Activated CD8-positive, alpha-beta memory T cell treated with anti-CD3 and anti-CD28 coated beads, Interleukin-2, amount 10 ng/mL, durations not matched to agents 7 days and 5 days (primary cell): ENCODE measurements at places on chromosomes 6 and 20. TPM values are rescaled to one million over a fixed set of nuclear protein-coding genes. Genes with fewer than 3 reads are reported as not detected.
A peak's percentile ranks its signal among the peaks of the same experiment; 100 is the strongest.

DNA sequence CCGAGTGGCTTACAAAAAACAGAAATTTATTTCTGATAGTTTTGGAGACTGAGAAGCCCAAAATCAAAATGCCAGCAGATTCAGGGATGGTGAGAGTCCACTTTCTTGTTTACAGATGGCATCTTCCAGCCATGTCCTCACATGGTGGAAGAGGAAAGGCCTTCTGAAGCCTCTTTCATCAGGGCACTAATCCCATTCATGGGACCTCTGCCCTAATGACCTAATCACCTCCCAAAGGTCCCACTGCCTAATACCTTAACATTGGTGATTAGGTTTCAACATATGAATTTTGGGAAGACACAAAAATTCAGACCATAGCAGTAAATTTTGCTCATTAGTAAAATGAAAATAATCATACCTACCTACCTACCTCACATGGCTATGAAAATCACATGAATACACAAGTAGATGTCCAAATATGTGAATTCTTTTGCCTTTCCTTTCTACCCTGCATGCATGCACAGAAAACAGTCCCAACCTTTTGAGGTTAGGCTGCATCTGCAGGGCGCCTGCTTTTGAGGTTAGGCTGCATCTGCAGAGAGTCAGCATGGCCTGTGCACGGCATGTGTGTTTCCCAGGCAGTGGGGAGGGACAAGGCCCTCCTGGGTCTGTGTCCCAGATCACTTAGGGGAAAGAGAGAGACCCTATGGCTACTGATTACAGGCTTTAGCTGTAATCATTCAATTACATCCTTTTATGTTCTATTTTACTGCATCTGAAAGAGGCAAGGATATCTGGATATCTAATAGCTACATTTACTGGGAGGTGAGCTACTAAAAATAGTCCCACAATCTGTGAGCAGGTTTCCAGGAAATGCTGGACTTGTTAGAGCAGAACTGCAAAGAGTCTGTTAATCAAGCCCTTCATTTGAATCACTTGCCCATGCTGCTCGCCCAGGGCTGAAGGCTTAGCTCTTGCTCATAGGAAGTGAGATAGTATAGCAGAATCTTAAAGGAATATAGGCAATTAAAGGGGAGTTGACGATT lies 497.7 kb upstream of the MARCKS start:
- no peaks in the 10 kb centered on the region for H3K27me3 ChIP-seq
- no peak overlapping the region for H3K27ac ChIP-seq
- no peaks in the 10 kb centered on the region for H3K4me1 ChIP-seq
- no peak for DNase-seq

DNA sequence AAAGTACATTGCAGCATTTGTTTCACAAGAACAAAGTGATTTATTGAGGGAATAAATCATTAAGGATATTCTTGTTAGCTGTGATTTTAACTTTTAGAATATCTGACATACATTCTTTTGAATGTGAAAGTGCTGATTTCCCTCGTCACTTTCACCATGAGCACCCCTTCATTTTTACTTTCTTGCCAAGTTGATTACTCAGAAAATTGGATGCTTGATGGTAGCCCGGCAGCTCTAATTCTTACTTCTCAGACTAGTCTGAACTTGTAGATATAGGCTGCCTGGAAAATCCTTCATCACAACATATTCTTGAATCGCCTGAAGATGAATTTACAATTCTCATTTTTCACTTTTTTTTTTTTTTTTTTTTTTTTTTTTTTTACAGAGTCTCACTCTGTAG lies 147.1 kb upstream of the SMLR1 start:
- H3K4me1 ChIP-seq, result peaks cover 16% of the 10 kb centered on the region
- H3K27ac ChIP-seq, result no peak overlapping the region
- no peaks in the 10 kb centered on the region for H3K27me3 ChIP-seq
- H3K4me3 ChIP-seq, result no peak overlapping the region
- no peak for DNase-seq

DNA sequence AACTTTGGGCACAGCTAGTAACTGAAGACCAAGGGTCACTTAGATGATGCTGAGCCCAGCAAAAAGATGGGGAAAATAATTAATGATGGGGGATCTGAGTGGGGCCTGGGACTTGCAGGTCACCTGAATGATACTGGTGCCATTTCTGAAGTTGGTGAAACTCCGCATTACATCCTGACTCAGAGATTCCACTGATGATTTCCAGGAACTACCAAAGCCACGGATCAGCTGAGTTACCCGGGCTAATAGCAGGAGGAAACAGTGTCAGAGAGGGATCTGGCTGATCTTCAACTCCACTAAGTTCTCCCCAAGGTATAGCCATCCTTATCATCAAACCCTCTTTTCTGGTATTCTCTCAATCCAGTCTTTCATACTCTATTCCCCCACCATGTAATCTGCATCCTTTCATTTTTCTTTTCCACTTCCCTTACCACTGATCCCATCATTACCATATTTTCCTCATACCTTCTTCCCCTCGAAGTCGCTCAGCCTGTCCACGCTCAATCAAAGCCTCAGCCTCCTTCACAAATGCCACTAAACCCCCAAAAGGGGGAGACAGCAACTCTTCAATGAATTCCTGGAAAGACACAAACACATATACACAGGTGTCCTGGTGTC lies 20.2 kb downstream of the VPS52 start:
- peak overlapping the region; percentile 61 for H3K27ac ChIP-seq
- peak overlapping the region; percentile 11 for H3K4me3 ChIP-seq
- no peak for DNase-seq
- H3K27me3 ChIP-seq, result peaks cover 3% of the 10 kb centered on the region

The ZFP57 gene
- total RNA-seq, result 16.1 TPM

DNA sequence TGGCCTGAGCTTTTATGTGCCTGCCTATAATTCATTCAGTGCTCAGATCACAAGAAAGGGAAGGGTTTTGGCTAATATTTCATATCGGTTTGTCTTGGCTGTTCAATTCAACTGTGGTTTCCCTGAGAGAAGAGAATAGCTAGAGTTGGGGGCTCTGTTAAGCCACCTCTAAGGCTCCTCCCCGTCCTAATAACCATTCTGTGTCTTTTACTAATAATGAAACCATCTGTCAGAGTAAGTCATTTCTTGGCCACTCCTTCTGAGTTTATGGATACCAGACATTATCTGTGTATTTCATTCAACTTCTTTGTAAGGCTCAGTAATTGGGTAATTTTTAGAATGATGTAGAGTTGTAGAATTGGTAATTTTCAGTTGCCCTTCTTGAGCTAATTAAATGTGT lies 5.2 kb downstream of the STX11 start:
- peak overlapping the region; percentile 70 for H3K27ac ChIP-seq
- peaks cover 62% of the 10 kb centered on the region for H3K4me1 ChIP-seq
- peak overlapping the region; percentile 24 for H3K4me3 ChIP-seq
- no peak for DNase-seq
- peaks cover 65% of the 10 kb centered on the region for H3K36me3 ChIP-seq

DNA sequence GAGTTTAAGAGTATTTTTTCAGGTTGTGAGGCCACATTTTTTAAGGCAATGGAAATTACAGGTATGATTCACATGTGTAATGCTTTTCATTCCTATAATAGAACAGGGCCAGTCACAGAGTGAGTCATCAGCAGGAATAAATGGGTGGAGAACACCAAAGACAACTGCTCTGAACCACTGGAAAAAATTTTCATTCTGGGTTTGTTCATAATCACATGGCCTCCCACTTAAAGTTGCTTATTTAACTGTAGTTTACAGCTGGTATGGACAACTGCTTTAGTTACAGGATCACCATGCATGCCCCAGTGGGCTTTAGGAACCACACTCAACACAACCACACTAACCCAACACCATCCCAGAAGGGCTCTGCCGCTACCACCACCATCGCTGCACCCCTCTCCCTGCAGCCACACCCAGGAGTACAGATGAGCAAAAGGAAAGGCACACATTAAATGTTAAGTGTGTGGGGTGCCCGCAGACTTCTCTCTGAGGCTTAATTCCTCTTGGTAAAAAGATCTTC lies 107.0 kb upstream of the DST start:
- H3K4me1 ChIP-seq, result no peaks in the 10 kb centered on the region
- H3K36me3 ChIP-seq, result no peaks in the 10 kb centered on the region
- no peak overlapping the region for H3K4me3 ChIP-seq
- no peak overlapping the region for H3K27ac ChIP-seq

- H3K27me3 ChIP-seq, result no peaks in the 10 kb centered on the region
- H3K4me3 ChIP-seq, result no peak overlapping the region
- H3K36me3 ChIP-seq, result no peaks in the 10 kb centered on the region
- H3K4me1 ChIP-seq, result no peaks in the 10 kb centered on the region
Observed at GRCh38 chr20:12838261-12838866, 170.4 kb upstream of the SPTLC3 start.

The GABRR1 gene
- total RNA-seq, result not detected

DNA sequence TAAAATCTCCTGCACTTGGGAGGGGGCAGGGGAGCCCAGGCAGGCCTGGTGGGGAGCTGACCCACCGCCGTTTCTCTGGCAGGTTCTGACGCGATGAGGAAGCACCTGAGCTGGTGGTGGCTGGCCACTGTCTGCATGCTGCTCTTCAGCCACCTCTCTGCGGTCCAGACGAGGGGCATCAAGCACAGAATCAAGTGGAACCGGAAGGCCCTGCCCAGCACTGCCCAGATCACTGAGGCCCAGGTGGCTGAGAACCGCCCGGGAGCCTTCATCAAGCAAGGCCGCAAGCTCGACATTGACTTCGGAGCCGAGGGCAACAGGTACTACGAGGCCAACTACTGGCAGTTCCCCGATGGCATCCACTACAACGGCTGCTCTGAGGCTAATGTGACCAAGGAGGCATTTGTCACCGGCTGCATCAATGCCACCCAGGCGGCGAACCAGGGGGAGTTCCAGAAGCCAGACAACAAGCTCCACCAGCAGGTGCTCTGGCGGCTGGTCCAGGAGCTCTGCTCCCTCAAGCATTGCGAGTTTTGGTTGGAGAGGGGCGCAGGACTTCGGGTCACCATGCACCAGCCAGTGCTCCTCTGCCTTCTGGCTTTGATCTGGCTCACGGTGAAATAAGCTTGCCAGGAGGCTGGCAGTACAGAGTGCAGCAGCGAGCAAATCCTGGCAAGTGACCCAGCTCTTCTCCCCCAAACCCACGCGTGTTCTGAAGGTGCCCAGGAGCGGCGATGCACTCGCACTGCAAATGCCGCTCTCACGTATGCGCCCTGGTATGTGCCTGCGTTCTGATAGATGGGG lies 3.0 kb downstream of the PRND start:
- no peaks in the 10 kb centered on the region for H3K36me3 ChIP-seq
- no peak for DNase-seq
- H3K27ac ChIP-seq, result no peak overlapping the region
- H3K27me3 ChIP-seq, result no peaks in the 10 kb centered on the region
- no peak overlapping the region for H3K4me3 ChIP-seq

The FOXQ1 gene
- total RNA-seq, result not detected

DNA sequence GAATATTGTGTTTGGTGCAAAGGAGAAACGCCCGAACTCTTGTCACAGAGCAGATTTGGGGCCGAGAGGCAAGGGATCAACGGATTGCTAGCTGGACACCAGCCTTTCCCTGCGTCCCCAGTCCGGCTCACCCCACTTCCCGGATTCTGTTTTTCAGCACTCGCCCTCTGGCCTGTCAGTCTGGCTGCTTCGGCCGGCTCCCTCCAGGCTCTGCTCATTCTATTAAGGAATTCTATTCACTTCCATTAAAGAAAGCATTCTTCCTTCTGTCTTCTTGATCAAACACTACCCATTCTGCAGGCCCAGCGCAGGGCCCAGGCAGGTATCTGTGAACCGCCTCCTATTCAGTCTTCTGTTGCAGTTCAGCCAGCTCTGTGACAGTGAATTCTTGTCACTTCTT lies 91.7 kb downstream of the RNF182 start:
- no peak overlapping the region for H3K4me3 ChIP-seq
- DNase-seq, result no peak
- H3K27me3 ChIP-seq, result peaks cover 13% of the 10 kb centered on the region
- no peaks in the 10 kb centered on the region for H3K36me3 ChIP-seq
- no peaks in the 10 kb centered on the region for H3K4me1 ChIP-seq

The MAP7 gene
- total RNA-seq, result 0.29 TPM

DNA sequence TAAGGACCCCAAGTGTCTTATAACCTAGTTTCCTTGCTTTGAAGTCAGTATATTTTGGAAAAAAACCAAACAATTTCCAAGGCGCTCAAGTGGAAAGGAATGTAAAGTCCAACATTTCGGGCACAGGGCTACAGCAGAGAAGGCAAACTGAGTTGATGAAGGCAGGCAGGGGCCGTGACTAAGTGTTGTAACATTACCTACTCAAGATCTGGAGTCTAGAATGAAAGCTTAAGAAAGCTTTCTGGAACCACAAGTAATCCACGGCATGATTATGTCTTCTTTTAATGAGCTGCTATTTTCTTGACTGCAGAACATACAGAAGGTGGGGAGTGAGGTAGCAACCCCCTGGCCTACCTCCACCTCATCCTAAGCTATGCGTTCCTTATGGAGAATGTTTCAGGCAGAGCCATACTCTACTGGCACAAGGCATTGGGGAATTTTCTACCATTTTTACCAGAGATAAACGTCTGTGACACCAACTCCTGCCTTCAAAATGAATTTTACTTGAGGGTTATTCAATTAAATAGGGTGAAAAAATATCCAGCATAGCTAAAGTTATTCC lies 4.3 kb downstream of the PPP1R10 start:
- H3K36me3 ChIP-seq, result peaks cover 80% of the 10 kb centered on the region
- H3K27me3 ChIP-seq, result peaks cover 3% of the 10 kb centered on the region
- H3K4me3 ChIP-seq, result no peak overlapping the region
- no peak for DNase-seq
- H3K4me1 ChIP-seq, result peaks cover 55% of the 10 kb centered on the region
- H3K27ac ChIP-seq, result peak overlapping the region; percentile 47

DNA sequence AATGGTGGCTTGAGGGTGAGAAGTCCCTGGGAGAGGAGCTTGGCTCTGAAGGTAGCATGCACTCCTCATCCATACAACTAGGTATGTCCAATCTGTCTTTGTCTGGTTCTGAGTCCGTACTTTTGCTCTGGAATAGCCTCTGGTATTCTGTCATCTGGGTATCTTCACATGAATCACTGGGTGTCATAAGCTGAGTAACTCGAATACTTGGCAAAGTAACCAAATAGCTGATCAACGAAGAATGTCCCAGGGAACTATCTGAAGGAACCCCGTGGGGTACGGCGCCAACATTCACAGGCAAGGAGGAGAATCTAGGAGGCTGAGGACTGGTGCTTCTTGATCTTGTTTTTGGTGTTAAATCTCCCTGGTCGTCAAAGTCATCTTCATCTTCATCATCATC lies 184.8 kb downstream of the HIVEP2 start:
- H3K4me1 ChIP-seq, result peaks cover 23% of the 10 kb centered on the region
- DNase-seq, result no peak
- peaks cover 51% of the 10 kb centered on the region for H3K36me3 ChIP-seq

The MUCL3 gene
- not detected for total RNA-seq

The SCRT2 gene
- total RNA-seq, result not detected

The ARFGEF2 gene
- total RNA-seq, result 19.0 TPM

- H3K4me3 ChIP-seq, result no peak overlapping the region
- H3K27me3 ChIP-seq, result peaks cover 30% of the 10 kb centered on the region
- no peak overlapping the region for H3K27ac ChIP-seq
- no peak for DNase-seq
Observed at GRCh38 chr6:43891072-43891870, 121.3 kb downstream of the VEGFA start.

The ANKEF1 gene
- 4.8 TPM for total RNA-seq

DNA sequence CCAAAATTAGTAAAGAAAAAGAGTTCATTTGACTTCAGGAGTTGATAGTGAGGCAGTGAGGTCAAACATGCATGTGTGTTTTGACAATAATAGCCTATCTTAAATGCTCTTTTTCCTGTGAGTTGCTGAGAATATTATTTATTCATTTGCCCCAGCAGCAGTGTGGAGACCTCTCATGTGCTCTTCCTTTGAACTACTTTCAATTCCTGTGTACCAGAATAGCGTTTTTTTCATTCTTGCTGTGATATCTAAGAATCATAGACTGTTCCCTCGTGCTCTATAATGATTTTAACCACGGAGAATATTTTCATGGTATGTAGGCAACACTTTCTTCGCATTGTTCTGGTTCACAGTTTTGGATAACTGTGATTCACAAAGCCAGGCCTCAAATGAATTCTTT lies 5.2 kb downstream of the CDYL start:
- no peak overlapping the region for H3K4me3 ChIP-seq
- no peaks in the 10 kb centered on the region for H3K27me3 ChIP-seq
- H3K4me1 ChIP-seq, result peaks cover 42% of the 10 kb centered on the region
- peaks cover 31% of the 10 kb centered on the region for H3K36me3 ChIP-seq
- no peak overlapping the region for H3K27ac ChIP-seq
